ENCODE measurements at places on chromosomes 13 and 19.
A peak's percentile ranks its signal among the peaks of the same experiment; 100 is the strongest.

- no peak for DNase-seq
Observed at GRCh38 chr13:47454986-47455385, 546.1 kb downstream of the SUCLA2 start.

- DNase-seq = no peak
Observed at GRCh38 chr19:32404933-32405430, 588 bp upstream of the DPY19L3 start.

DNA sequence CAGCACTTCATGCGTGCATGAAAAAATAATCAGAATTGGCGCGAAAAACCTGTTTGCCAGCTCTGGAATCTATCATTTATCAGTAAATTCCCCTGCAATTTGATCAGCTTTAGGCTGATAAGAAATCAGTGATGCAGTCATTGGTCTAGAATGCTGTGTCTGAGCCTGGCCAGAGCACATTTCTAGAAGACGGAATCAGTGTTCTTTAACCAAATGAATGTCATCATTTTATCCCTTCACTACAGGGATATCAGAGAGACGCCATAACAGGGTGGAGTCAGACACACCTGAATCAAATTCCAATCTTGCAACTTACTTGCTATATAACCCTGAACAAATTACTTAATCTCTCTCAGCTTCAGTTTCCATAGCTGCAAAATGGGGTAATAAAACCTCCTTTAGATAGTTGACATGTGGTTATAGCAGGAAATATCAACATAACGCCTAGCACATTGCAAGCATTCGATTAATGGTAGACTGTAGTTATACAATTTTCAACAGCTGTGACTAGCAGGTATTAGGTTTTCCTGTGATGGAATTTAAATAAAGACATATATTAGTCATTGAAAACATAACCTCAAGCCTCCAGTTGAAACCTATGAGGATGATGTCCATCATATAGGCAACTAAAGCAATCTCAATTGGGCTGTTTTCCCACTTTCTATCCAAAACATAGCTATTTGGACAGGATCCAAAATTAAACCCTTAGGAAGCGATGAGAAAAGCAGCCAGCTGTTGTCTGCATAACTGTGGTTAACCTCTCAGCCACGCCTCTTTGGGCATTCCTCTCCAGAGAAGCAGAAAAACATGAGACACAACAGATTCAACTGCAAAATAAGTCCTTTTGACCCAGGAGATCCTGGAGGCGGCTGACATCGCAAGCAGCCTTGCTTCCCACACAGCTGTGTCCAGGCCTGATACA, 51.6 kb upstream of the UBL3 start:
- DNase-seq = peak; percentile 55

DNA sequence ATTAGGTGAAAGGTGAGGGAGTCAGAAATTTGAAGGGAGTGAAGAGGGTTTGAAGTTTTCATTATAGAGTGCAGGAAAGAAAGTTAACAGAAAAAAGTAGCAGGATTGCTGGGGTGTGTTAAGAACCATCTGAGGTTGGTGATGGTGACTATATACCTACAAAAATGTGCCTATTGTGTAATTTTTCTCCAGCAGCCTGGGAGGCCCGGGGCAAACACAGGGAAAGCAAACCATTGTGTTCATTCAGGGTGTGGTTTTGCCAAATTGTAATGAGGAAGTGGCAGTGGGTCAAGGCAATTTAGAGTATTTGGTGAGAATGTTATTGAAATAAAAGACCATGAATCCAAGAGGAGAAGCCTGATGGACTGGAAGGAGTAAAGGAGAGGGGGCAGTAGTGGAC, 8.2 kb upstream of the SUCLA2 start:
- DNase-seq = no peak

DNA sequence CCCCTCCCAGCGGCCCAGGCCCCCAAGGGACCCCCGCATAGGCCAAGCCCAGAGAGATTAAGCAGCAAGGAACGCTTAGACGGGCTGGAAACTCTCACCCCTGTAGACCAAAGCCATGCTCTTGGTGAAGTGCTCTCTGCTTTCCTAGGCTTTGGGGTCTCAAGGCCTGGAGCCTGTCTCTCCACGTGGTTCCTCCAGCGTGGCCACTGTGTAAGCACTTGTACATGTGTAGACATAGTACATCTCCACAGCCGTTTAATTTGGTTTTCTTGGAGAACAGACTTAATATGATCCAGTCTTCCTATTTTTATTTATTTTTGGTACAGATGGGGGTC, 1.1 kb downstream of the NUDT19 start:
- no peak for DNase-seq

DNA sequence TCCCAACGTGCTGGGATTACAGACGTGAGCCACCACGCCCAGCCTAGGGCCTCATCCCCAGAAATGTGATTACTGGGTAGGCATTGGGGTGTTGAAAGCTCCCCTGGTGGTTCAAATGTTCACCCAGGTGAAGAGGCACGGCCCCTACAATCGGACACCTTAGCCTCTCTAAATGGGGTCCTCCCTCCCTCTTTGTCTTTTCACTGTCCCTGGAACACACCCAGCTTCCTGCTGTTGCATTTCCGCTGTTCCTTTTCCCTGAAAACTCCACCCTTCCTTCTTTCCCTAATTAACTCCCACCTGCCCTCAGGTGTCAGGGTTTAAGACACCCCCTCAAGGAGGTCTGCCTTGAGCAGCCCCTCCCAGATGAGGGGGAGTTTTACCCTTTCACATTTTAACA, 3.6 kb upstream of the PRODH2 start:
- no peak for DNase-seq

DNA sequence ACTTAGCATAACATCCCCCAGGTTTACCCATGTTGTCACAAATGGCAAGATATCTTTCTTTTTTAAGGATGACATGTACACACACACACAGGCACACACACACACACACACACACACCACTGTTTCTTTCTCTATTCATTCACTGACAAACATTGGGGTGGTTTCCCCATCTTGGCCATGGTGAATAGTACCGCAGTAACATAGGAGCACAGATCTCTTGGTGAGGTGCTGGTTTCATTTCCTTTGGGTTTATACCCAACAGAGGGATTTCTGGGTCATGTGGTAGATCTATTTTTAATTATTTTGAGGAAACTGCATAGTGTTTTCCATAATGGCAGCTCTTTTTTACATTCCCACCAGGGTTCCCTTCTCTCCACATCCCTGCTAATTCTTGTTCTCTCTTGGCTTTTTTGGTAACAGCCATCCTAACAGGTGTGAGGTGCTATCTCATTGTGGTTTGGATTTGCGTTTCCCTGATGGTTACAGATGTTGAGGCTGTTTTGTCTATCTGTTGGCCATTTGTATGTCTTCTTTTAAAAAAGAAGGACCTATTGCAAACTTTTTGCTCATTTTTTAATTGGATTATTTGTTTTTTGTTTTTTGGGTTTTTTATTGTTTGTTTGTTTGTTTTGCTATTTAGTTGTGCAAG, 251.7 kb upstream of the IRS2 start:
- no peak for DNase-seq

DNA sequence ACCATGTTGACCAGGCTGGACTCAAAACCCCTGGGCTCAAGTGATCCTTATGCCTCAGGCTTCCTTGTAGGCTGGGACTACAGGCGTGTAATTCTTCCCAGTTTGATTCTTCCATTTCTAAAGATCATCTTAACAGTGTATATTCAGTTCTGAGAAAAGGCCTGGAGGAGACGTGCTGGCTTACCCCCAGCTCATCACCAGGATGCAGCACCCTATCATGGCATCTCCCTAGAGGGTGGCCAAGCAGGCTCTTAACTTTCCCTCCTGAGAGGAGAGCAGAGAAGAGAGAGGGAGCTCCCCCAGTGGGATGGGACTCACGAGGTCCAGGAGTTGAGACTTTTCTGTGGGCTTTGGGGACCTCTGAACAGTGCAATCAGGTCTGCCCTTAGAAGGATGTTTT, 2.1 kb upstream of the TUBA3C start:
- DNase-seq = no peak

Measured in activated naive CD4-positive, alpha-beta T cell treated with anti-CD3 and anti-CD28 coated beads, Interleukin-2, amount 10 ng/mL, durations not matched to agents 7 days and 5 days (primary cell).